ENCODE measurements at places on chromosomes 11 and 22.

DNA sequence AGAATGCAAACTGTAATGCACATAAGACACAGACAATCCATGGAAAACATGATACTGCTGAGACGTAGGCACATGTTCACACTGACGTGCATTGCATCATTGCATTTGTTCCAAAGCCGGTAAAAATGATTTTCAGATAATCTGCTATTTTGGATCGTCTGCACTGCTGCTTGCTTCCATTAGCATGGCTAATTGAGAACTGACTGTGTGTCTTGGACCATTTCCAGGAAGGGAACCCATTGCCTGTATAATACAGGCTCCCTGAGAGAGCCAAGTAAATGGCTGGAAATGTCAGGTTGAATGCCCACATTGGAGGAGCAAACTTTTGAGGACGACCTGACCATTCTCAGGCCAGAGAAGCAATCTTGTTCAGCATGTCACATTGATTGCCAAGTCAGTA is 304.8 kb downstream of the ST3GAL4 start:
- no peak for DNase-seq

DNA sequence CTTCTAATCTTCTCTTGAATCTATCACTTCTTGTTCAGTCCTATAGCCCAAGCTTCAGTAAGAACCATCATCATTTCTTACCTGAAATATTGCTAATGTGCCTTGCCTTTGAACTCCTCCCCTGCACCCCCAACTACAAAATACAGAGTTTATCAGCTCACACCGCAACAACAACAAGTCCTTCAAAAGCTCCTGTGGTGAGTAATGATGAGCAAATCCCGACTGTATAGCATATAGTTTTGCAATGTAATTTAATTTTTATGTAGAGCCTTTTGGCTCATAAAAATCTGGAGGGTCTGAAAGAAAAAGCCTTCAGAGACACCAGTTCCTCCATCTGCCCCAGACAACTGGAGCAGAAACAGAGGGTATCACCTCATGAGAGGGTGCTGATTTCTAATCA is 124.7 kb downstream of the ARHGAP32 start:
- DNase-seq: no peak

DNA sequence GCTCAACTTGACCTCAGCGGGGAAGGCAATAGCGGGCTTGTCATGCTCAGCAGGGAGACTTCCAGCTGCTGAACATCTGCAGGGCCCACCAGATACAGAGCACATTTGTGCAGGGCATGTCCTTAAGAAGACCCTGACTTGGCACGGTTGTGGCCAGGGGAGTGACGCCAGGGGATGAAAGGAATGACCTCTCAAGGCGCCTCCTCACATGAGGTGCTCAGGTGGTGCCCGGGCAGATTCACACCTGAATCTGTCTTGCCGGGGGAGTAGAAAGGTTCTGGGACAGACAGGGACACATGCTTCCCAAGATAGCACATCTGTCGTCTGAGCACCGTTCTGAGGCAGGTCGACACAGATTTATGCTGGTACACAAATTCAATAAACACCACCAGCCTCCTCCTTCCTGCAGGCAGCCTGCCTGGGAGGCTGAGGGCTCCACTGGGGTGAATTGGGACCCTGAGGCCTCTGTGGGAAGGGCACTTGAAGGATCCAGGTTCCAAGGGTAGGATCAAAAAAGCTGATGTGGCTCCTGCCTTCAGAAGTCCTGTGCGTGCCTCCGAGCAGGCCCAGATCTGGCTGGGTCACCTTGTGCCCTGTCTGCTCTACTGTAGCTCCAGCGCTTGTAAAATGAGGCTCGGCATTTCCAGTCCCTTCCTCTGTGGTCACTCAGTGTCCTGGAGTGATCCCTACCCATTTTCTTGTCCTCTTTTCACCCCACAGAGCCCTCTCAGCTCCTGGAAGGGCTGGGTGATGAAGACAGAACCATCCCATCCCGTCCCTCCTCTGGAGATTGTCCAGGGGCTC is 49.6 kb upstream of the NECTIN1 start:
- DNase-seq: no peak

- no peak for DNase-seq
These were observed 10.1 kb downstream of the PKNOX2 start for GRCh38 chr11:125174686-125175085.

- no peak for DNase-seq
These were observed 25.1 kb upstream of the FBLN1 start for GRCh38 chr22:45477366-45478107.

GRCh38 chr11:1397146-1397861 is 7.6 kb downstream of the BRSK2 start:
- no peak for DNase-seq

DNA sequence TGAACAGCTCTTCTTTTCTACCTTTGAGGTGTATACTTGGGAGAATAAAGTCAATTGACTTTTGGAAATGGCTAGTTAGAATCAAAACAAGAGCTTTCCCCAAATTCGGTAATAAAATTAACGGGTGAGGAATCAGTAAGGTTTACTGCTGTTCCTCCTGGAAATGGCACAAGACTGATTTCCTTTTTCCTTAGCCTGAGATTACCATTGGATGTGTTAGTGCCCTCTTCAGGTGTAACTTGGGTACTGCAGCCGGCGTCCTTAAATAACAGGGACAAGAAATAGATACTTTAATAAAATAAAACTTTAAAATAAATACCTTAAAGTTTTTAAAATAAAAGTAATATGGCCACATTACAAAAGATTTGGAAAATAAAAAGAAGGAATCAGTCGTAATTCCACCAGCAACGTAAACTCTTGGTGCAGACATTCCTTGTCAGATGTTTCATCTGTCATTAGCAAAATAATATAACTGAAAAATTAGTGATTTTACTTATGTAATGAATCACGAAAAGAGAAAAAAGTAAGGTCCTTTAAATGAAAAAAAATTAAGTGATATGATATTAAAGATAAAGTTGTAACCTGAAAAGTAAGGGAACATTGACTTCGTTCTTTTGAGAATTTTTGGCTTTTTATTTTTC is 29.7 kb downstream of the ZFTA start:
- peak; percentile 88 for DNase-seq

DNA sequence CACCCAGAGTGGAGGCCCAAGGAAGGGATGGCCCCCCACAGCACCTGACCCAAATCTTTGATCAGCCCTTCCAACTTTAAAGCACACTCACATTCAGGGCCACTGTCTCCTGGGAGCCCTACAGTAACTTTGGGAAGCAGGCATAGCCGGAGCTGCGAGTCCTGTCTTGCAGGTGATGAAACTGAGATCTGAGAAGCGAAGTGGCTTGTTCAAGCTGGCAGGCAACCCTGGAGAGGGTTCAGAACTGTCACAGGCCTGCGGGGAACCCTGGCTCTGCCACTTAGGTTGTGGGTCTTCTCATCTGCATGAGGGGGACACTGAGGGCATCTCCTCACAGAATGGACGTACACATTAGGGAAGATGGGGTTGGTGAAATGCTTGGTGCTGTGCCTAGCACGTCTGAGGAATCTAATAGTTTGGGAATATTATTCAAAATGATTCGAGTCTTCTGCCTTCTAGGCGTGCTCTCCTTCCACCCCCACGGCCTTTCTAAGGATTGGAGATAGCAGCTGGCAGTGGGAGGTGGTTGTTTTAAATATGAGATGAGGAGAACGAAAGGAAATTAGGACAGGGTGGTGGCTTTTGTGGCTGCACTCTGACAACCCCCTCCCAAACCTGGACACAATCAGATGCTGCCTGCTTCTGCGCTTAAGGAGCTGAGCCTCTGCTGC is 18.8 kb upstream of the SUN2 start:
- DNase-seq: no peak

- DNase-seq: no peak
These were observed 76.1 kb upstream of the RAB1B start for GRCh38 chr11:66192181-66192863.

GRCh38 chr11:4713241-4713640 is 8.7 kb downstream of the MMP26 start:
- DNase-seq: no peak

DNA sequence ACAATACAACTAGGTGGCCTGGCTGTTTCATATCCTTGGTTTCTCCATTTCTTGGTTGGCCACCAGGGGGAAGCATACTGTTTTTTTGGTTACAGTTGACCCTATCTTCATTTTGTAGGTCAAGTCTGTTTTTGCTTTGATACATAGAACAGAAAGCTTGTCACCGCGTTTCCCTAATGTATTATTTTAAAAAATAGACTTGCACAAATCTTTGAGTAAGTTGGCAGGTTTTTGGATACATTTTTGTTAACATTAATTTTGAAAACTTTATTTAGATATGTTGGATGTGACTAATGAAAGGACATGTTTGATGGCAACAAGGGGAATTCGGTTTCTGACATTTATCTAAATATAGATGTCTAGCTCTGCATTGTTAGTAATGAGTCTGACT is 3.0 kb downstream of the NCR3LG1 start:
- DNase-seq: peak; percentile 69

DNA sequence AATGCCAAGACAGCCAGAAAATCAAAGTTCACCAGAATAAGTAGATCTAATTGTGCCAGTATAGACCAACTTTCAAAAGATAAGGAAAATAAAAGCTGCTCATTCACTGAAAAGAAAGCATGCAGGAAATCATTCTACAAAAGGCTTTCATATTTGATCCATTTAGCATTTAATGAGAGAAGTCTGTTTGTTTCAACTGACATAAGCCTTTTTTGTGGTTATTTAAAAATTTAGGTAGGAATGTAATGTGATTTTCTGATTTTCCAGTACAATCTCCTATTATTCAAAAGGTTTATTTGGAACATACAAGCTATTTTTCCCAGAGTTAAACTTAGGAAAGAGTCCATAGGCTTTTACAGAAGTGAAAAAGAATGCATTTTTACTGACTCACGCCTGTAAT is 92.7 kb downstream of the SBF2 start:
- no peak for DNase-seq

GRCh38 chr11:120073196-120073595 is 64.7 kb downstream of the TRIM29 start:
- DNase-seq: no peak

DNA sequence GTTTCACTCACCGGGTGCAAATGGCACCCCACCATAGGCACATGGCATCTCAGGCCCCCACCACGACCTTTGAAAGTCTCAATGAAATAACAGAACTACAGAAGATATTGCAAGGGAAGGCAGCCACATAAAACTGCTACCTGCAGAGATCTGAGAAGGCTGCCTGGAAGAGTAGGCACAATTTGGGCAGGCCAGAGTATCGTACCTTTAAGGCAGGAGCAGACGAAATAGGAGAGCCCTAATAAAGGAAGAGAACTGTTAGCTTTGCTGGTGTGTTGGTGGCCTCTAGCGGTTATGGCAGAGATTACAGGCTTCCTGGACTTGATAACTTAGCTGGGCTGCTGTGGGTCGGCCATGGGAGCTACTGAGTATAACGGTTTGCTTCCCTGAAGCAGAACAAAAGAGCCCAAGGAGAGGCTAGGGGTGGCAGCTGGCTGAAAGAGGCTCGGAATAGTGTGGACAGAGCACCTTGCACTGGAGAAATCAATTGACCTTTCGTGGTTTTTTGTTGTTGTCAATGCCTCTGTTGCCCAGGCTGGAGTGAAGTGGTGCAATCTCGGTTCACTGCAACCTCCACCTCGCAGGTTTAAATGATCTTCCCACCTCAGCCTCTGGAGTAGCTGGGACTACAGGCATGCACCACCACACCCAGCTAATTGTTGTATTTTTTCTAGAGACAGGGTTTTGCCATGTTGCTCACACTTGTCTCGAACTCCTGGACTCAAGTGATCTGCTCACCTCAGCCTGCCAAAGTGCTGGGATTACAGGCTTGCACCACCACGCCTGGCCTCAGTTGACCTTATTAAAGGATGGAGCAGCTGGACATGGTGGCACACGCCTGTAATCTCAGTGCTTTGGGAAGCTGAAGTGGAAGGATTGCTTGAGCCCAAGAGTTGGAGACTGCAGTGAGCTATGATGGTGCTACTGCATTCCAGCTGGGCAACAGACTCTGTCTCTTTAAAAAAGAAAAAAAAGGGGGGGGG is 4.8 kb downstream of the SDF2L1 start:
- peak; percentile 75 for DNase-seq

GRCh38 chr22:17783312-17783711 is 9.0 kb upstream of the BID start:
- no peak for DNase-seq

GRCh38 chr22:49203859-49204598 is 623.6 kb downstream of the BRD1 start:
- no peak for DNase-seq

DNA sequence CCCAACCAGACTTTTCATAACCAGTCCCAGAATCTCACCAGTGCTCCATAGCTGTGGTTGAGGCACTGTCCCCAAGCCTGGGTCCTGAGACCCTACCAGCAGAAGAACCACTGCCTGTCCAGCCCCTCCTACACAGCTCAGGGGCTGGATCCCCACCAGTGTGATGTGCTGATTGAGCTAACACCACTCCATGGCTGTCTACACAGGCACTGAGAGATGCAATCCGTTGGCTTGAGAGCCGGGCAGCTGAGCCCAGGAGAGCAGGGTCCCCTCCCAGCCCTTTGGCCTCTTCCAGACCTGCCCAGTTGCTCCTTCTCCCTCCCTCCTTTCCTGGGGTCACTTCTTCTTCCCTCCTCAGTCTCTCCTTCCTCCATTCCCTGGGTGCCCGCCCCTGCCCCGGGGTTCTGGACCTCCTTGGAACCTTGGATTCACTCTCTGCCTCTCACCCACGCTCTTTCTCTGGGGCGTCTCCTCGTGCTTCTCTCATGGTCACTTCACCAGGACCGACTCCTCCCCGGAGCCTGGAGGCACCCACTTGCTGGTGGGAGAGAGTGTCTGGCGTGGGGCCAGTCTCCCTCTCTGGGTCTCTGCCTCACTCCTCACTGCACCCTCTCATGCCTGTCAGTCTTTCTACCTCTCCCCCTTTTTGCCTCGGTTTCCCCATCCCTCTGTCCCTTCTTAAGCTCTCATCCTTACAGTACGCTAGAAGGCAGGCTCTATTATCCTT is 706 bp upstream of the SCYL1 start:
- DNase-seq: peak; percentile 10

DNA sequence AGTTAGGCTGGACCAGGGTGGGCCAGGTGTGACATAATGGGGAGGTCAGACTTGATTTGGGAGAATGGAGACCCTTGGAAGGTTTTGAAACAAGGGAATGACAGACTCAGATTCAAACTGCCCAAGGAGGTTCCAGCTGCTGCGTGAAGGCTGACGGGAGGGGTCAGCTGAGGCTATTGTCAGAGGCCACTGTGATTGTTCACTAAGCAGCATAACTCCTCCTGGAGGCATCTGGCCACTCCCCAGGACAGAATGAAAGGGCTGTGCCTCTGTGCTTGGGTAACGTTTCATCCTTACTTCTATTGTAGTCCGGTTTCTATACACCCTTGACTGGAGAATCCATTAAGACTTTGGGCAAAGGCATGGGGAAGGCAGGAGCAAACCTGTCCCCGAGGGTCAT is 126.6 kb downstream of the DSCAML1 start:
- no peak for DNase-seq

DNA sequence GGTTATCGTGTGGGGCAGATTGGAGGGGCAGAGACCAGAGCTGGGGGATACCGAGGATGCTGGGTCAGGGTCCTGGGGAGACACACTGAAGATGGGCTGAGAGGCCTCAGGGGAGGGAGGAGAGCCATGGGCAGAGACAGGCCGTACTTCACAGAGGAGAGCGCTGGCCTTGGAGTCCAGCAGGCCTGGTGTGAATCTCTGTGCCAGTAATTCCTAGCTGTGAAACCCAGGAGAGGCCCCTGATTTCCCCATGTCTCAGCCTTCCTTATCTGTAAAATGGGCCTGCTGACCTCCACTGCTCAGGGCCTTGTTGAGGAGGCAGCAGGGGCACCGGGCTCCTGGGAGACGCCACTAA is 23.4 kb downstream of the CACNA1I start:
- DNase-seq: no peak
